Stimulated activated CD4-positive, alpha-beta T cell treated with anti-CD3 and anti-CD28 coated beads, Interleukin-4, amount 100 ng/mL, for 1 hour (primary cell): ENCODE measurements at places on chromosomes 4 and X.

DNA sequence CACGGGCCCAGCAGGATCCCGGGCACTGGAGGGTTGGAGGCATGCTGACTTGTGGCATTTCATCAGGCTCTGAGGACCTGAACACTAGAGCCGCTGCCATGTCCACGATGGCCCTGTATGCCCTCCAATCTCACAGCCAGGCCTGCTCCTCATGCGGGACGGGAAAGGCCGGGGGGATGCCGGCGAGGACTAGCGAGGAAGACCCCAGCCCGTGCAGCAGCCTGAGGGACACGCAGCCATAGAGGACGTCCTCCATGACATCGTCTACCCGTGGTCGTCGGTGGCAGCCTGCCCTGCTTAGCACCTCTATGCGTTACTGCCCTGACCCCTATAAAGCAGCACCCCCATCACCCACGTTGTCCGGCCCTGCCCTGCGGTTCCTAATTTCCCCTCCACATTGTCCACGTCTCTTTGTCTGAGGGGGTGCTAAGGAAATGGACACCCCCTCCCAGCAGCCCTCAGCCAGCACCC is 32.6 kb downstream of the HMX1 start:
- DNase-seq = no peak

- DNase-seq = no peak
These were observed 937.1 kb downstream of the CCSER1 start for GRCh38 chr4:91064157-91064853.

GRCh38 chr4:40952217-40952616 is 202.5 kb downstream of the NSUN7 start:
- DNase-seq = no peak

DNA sequence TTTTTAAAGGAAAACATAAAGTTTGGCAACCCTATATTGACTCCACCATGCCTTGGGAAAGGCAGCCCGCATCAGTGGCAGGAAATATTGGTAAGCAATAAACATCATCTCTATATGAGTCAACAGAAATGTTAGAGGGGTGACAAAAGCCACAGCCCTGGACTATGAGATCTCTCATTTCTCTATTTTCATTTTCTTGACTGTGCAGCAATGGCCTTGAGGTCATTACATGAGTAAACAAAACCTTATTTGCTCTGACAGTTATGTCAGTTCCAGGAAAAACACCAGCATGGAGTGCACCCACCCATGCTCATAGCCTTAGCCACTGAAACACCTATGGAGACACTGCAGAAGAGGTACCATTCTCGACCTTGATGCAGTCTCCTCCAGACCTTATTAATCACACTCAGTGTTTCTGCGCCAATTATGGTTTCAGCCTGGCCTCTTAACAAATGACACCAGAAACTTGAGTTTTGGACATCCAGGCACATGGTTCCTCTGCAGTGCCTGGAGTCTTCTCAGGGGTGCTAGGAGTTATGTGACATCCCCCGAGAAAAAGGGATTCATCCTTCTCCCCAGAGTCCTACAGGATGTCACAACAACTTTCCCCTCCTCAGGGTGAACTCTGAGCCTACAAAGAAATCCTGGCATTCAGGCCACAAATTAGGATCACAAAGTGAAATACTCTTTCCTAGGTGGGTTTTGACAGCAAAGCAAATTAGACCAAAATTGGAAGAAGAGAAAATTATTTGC is 16.0 kb upstream of the HPGD start:
- no peak for DNase-seq

DNA sequence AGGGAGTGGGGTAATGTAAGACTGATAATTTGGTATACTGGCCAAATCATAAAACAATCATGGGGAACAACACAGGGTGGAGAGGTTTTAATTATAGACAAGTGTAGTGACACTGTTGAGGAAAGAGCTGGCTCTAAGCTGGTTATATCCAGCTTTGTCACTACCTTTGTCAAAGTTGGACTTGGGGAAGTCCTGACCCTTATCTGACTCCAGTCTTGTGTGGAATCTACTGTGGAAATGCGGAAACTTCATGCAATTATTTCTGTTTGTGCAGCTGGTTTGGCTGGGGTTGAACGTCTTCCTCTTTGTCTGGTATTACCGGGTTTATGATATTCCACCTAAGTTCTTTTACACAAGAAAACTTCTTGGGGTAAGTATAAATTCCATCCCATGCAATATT is 2.0 kb downstream of the CYBB start:
- DNase-seq = no peak

DNA sequence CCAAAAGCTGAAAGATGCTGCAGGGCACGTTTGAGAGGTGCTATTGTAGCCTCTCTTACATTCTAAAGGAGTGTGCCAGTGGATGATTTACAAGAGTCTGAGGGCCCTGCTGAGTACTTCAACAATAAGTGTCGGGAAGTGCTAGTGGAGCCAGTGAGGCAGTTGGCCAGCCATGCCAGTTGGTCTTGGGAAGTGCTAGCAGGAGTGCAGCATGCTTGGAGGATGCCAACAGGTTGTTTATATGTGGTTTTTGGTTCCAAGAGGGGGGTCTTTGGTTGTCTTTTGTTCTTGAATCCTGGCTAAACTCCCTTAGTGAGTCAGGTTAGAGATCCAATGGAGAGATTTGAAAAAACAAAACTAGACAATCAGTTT is 335.3 kb downstream of the PABPC4L start:
- no peak for DNase-seq

DNA sequence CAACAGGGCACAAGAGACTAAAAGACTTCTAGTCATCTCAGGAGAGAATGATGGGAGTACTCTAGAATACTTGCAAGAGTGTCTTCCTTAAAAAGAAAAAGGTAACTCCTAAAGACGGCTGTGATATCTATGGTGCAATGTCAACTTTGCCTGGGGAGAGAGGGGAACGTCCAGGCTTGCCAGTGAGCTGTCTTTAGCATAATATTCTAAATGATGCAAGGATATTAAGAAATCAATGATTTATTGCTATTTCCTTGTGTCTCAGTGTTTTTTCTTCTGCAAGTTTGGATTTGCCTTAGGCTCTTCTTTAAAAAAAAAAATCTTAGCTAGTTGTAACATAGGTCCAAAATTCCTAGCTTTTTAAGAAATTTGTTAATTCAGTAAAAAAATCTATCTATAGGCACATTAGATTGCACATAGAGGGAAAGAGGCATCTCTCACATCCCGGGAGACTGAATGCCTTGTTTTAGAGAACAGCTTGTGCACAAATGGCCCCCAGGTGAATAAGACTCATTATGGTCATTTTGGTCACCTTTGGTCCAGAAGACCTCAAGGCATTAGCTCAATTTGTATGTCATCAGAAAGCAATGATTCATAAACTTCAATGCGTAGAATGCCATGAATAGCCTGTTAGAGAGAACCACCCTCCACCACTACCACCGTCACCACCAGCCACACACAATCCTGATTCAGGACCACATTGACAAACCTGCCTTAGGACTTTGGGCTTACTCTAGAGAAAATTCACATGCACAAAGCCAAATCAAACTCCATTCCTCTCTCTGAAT is 104.1 kb downstream of the PALLD start:
- DNase-seq = no peak

- no peak for DNase-seq
These were observed 308.3 kb downstream of the BMPR1B start for GRCh38 chr4:95066050-95066449.

DNA sequence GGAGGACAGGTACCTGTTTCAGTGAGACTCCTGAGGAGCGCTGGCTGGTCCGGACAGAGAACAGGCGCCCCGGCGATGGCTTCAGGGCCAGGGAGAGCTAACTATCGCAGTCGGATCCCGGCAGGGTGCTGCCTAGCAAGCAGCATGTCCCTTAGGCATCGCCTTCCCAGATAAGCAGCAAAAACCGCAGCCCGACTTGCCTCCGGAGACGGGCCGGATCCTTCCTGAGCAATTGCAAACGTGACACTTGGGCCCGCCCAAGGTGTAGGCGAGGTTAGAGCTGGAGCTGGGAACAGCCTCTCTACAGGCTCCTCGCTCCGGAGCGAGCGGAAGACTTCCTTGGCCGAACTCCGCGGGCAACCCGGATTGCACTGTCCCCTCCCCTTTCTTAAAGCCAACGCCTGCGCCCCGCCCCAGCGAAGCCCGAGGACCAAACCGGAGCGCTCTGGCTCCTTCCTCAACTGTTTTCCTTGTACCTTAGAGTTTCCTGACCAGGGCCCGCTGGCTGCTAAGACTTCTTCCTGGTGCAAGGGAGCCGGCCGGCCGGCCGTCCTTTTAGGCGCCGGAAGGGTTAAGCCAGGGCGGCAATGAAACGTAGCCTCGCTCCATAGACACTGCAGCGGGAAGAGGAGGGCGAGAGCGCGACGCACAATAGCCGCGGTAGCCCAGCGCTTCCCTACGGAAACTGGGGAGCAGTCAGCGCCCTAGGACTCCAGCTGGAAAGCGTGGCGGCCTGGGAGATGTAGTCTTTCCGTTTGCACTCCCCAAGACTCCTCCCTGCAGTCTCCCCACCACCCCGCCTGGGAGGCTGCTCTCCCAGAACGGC is at the start of gene OPHN1:
TSS of gene OPHN1 (minus strand) at position 341 of the 826 bp plus-strand sequence. CDS start 475 bp downstream, outside the sequence.
- no peak for DNase-seq

GRCh38 chr4:83876047-83876446 is 340.1 kb downstream of the GPAT3 start:
- DNase-seq = no peak

DNA sequence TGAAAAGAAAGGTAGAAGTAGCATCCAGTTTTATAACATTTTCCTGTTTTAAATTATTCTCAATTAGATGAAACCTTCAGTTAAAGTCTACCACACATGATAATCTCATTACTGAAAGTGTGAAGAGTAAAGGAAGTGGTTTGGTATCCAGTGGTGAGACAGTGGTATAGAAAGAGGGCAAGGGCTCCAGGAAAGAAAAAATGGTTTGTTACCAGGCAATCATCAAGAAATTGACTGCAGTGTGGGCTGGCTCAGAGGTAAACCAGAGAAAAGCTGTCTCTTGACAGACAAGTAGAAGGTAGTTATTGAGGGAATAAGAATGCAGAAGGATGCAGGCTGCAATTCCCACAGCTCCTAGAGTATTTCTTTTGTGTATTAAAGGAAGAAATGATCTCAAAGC is 406.2 kb downstream of the TLL1 start:
- DNase-seq = no peak

- DNase-seq = no peak
These were observed 33.4 kb upstream of the SRD5A3 start for GRCh38 chr4:55312489-55313101.

DNA sequence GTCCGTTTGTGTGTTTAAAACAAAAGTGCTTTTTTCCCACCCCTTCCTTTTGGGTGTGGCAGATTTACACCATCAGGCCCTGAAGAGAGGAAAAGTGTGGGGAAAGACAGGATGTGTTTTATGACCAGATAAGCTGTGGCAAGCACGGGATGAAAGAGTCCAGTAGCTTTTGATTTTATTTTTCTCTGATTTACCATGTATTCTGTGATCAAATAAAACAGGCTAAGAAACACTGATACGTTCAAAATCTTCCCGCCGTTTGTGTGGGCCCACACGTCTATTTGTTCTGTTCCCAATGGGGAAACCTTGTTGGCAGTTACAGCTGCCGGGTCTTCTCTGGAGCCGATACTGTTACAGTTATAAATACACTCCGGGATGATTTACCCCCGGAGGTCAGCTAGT is 10.8 kb downstream of the LRP2BP start:
- no peak for DNase-seq
